ENCODE measurements at places on chromosomes 4 and X.

DNA sequence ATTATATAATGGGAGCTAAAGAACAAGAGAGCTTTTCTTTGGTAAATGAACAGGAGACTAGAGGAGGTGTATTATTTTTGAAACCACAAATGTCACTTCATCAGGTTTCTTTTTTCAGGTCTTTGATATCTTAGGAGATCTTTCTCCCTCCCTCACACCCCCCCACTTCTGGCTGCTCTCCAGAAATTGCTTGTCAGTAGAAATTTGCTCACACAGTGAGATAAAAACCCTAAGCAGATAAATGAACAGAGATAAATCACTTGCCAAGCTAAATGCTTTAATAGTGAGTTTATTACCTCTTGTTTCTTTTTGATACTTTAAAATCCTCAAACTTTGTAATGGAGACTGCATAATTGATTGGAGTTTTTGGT, 421.2 kb upstream of the TENM3 start:
- no peak for DNase-seq

GRCh38 chr4:26787461-26788340, 72.9 kb upstream of the STIM2 start:
- peak; percentile 57 for DNase-seq

- DNase-seq, result no peak
Observed at GRCh38 chr4:156193800-156194199, 240.1 kb upstream of the CTSO start.

DNA sequence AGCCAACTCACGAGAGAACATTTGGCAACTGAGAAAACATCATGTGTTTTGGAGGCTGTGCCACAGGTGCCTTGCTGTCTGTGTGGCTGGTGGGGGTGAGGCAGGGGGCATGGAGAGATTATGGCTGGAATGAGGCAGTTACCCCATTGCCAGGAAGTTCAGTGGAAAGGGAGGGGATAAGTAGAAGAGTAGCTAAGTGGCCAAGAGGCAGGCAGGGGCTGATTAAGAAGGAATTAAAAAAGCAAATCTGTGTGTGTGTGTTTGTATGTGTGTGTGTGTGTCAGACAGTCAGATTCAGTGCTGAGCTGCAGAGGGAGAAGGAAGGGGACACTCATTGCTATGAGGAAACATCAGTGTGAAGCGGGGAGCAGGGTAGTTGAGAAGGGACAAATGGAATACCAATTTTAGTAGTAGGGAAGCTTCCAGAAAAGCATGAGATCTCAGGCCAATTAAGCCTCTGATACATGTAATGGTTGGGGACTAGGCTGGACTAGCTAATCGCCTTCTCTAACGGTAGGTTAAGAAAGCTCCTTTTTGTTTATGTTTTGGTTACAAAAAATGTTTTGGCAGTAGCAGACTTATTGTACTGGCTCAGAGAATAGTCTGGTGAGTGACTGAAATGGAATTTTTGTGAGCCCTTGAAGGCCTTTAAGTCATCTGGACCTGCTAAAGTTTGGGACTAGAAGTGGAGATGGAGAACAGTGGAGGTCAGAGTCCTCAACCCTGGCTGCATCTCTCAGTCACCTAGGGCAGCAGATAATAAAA, 18.5 kb downstream of the TMEM164 start:
- no peak for DNase-seq

DNA sequence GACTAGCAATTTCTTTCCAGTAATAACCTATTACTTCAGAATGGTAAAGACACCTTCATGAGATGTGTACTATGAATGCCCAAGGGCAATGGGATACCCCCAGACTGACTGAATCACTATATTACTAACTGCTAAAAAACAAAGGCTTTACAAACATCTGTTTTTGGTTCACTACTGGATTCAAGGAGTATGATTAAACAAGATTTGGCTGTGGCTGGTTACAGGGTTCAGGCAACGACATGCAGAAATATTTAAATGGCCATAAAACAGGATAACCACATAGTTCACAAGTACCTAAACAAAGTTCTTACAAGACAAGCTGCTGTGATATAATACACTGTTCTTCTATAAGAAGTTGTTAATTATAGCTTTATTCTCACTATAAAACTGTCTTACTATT, 128.2 kb downstream of the FRYL start:
- DNase-seq, result no peak

GRCh38 chrX:53813670-53814440, 127.3 kb upstream of the HUWE1 start:
- no peak for DNase-seq

GRCh38 chrX:48470110-48470832, at the start of gene SLC38A5:
TSS of gene SLC38A5 (minus strand) at chrX:48470260. CDS start at chrX:48467924, 2,336 bp downstream.
- peak; percentile 45 for DNase-seq

GRCh38 chrX:134935276-134935675, 55.5 kb upstream of the SMIM10 start:
- no peak for DNase-seq

DNA sequence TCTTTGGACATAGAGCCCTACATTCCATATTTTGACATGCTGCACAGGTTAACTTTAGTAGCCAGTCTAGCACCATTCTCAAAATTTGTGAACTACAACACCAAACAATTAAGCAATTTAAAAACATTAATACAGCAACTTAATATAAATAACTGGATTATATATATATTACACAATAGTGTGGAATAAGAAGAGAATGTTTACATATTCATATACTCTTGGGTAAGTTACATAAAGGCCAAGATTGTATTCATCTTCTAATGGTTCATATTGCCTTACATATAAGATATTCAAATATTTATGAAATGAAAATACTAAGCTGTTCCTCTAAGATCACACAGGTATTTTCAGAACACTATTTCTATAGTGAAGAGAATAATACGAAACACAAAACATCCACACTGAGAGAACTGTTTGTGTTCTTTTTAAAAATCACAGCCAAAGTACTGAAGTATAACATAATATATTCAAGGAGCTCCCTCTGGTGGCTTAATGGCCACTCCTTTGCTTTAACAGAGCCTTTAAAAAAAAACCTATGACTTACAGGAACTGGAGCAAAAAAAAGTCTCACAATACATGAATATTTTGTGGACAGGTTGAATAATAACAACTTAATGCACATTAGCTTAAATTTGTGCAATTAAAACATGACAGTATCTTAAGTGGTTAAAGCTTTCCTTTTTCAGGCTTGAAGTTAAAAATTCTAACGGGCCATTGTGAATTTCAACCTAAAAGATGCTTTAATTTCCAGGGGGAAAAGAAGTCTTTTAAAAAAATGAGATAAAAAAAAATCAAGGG, 46.2 kb downstream of the NEK1 start:
- DNase-seq, result peak; percentile 34

- DNase-seq, result no peak
Observed at GRCh38 chrX:120672389-120672788, 42.5 kb upstream of the C1GALT1C1 start.

DNA sequence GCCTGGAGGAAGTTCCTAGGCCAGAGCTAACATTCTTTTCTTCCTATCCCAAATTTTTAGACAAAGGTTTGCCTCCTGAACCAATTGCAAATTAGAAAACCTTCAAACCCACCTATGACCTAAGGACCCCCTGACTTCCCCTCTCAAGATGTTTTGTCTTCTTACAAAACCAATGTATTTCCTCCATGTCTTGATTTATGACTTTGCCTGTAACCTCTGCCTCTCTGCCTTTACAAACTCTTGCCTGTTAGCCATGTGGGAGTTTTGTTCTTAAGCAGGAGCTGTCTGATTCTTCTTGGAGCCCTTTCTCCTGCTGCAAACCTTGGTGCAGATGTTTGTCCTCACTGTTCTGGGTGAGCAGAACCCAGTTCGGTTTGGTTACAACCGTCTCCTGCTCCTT, 222.3 kb upstream of the BOD1L1 start:
- DNase-seq, result no peak

DNA sequence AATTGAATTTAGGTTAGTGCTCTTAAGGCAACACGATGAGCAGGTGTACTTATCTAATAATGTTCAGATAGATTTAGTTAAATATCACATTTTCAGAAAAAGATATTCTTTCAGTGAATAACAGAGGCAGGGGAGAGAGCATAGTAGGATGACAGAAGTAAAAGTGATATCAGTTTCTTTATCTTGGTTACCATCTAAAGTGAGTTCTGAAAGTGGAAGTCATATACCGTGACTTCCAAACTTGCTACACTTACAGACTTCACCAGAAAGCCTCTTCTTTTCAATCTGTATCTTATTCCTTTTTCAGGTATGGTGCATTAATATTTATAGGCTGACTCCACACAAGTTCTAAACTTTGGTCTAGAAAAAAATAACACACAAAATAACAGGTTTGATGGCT, 124.9 kb downstream of the POU4F2 start:
- DNase-seq, result no peak

GRCh38 chr4:27066591-27066990, 205.9 kb downstream of the STIM2 start:
- DNase-seq, result peak; percentile 18

DNA sequence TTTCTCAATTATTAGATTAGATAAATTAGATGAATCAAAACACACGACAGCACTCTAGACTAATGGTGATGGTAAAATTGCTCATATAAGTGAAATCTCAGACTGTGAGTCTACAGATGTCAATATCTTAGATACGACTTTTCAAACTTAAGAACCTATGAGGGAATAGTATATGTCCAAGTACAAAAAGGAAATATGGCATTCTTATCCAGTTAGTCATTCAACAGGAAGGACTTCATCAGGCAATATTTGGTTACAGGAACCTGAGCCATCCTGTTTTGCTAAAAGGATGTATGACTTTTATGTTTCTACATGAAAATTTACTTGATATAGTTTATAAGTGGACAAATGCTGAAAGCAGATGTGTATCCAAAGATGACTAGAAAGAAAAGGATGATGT, 107.0 kb downstream of the CT47B1 start:
- DNase-seq, result no peak

- no peak for DNase-seq
Observed at GRCh38 chr4:183828125-183828524, 77.0 kb upstream of the STOX2 start.

- DNase-seq, result no peak
Observed at GRCh38 chr4:8072235-8072968, 86.2 kb downstream of the ABLIM2 start.

- DNase-seq, result no peak
Observed at GRCh38 chr4:151678048-151678872, 82.5 kb downstream of the GATB start.

DNA sequence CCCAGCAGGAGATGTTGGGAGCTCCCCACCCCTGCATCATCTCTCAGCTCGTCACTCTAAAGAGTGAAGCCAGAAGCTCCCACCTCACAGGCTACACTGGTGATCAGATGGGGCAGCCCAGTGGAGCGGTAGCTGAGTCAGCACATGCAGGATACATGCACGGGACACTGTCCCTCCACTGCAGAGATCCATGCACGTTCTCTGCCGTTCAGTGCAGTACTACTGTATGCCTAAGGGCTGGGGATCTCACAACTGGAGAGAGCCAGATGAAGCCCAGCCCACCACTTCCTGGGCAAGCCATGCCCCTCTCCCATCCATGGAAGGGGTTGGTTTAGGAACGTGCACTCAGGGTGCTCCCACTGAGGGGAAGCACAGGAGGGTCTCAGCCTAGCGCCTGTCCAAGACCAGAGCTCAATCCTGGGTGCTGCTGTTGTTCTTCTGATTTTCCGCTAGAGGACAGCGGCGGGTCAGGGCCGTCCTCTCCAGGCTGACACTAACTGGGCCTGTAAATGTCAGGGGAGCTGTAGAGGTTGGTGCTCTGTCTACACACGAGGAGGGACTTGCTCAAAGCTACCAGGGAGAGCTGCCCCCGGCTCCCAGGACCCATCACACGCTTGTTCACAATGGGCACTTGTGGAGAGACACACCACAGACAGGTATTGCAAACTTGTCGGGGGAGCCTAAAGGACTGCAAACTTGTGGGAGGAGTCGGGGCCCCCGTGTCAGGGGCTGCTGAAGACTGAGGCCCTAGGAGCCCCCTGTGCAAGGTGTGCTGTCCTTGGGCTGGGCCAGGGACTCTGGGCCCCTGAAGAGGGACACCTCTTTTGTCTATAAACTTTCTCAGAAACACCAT, 18.2 kb upstream of the ABLIM2 start:
- DNase-seq, result no peak

GRCh38 chrX:129739578-129739977, 799 bp downstream of the XPNPEP2 start:
- no peak for DNase-seq

- no peak for DNase-seq
Observed at GRCh38 chrX:71464968-71465367, 67.9 kb upstream of the OGT start.

GRCh38 chrX:20802036-20802435, 535.3 kb upstream of the RPS6KA3 start:
- no peak for DNase-seq

- DNase-seq, result peak; percentile 84
Observed at GRCh38 chr4:169659716-169660670, 39.6 kb downstream of the CLCN3 start.

- DNase-seq, result no peak
Observed at GRCh38 chrX:43581888-43582539, 74.1 kb upstream of the MAOA start.

GRCh38 chr4:2417765-2418649, at the start of gene ZFYVE28:
TSS of gene ZFYVE28 (minus strand) at chr4:2418645. CDS start at chr4:2418323, 322 bp downstream.
- peak; percentile 34 for DNase-seq

DNA sequence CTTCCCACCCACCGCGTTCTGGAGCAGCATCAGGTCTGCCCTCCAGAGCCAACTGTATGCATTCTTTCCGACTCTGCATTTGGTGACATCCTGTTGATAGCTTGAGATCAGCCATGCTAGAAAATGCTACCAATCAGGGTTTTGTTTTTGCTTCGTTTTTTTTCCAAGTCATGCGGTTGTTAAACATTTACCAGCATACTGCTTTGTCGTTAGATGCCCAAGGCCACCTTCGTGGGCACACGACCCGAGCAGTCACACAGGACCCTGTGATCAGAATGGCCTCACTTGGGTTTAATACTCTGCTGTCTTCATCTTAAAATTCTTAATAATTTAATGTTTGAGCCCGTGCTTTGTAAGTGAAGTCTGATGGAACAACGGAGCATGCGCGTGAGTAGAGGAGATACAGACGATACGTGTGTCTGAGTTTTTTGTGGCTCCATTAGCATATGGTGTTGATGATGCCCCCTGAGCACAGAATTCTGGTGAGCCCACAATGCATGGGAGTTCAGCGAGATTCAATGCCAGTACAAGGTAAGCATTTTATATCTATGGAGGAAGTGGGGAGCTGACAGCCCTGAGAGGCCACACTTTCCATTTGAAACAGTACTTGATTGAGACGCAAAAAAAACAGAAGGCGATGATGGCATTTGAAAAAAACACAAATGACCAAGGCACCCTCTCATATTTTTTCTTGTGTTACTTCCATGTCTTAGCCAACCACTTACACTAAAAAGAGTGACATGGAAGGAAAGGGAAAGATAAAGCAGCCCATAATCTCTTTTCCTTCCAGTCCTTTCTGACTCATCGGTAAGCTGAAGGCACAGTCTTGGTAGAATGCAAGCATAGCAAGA, 323.6 kb downstream of the BCOR start:
- DNase-seq, result no peak

GRCh38 chr4:26354491-26354890, 33.7 kb downstream of the RBPJ start:
- no peak for DNase-seq

- no peak for DNase-seq
Observed at GRCh38 chr4:155745984-155746383, 12.8 kb upstream of the GUCY1B1 start.

GRCh38 chrX:132413459-132413858, 75.4 kb downstream of the MBNL3 start:
- no peak for DNase-seq

GRCh38 chrX:99572711-99573110, 837.4 kb downstream of the PCDH19 start:
- no peak for DNase-seq

GRCh38 chr4:29551821-29552220, 1168.3 kb upstream of the PCDH7 start:
- DNase-seq, result no peak

GRCh38 chrX:153897899-153898298, 6.6 kb upstream of the AVPR2 start:
- DNase-seq, result no peak

- DNase-seq, result no peak
Observed at GRCh38 chr4:155681886-155682285, 15.2 kb downstream of the GUCY1A1 start.
